ENCODE measurements at places on chromosomes 11 and 22.

DNA sequence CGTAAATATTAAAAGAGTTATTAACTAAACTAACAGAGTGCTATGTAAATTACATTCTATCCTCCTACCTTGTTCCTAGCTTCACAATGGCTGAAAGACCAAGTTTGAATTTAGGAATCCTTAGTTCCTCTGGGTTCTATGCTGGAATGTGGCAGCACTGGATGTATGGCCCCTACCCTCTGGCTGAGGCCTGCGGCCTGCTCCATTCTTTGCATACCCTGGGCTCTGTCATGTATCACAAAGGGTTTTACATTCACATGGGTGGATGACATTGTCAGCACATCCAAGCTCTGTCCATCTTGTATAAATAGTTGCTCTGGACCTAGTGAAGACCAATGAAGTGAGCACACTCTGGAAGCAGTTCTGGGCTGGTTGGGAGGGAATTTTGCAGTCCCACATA lies 54.5 kb downstream of the AASDHPPT start:
- DNase-seq: no peak

DNA sequence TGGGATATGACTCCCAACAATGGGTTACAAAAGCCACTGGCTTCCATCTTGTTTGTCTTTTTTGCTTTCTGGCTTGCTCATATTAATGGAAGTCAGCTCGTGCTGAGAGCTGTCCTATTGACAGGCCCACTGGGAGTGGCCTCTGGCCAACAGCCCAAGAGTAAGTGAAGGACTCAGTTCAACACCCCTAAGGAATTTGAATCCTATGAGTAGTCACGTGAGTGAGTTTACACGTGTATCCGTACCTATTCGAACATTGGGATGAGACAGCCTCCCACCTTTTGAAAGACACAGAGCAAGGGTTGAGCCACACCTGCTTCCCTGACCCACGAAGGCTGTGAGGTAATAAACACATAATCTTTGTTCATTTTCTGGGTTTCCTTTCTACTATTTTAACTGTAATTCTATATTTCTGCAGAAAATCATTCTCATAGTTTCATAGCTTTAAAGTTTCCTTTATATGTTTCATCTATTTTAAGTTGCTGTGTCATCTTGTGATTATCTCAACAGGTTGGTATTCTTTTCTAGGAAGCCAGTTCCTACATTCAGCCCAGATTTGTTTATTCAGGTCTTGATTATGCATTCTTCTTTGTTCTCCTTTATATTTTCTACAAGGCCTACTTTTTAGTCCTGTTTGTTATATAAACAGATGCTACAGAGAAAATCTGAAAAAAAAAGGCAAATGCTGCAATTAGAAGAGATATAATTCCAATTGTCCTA lies 802.3 kb downstream of the CNTN5 start:
- DNase-seq: no peak

GRCh38 chr11:43234881-43235280 lies 76.9 kb upstream of the API5 start:
- DNase-seq: no peak

- DNase-seq: peak; percentile 85
Measured at GRCh38 chr22:38953577-38954413, 3.6 kb upstream of the APOBEC3A start.

- DNase-seq: no peak
Measured at GRCh38 chr11:5368502-5369043, 15.0 kb upstream of the OR51M1 start.

- no peak for DNase-seq
Measured at GRCh38 chr11:125167292-125167953, 2.9 kb downstream of the PKNOX2 start.

- DNase-seq: no peak
Measured at GRCh38 chr11:109106151-109106906, 315.7 kb upstream of the C11orf87 start.

DNA sequence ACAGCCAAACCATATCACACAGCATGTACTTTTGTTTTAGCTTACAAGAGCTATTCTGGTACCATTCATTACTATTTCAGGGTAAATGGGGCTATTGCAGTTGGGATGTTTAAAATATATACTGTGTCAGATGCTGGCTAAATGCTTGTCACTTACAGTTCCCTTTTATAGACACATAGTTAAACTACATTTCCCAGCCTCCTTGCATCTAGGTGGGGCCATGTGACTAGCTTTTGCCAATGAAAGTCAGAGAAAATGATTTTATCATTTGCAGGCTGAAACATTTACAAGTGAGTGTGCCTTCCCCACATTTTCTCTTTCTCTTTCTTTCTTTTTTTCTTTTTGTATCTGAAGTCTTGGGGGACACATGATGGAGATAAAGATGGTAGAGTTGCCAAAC lies 7.8 kb upstream of the IFTAP start:
- DNase-seq: no peak

DNA sequence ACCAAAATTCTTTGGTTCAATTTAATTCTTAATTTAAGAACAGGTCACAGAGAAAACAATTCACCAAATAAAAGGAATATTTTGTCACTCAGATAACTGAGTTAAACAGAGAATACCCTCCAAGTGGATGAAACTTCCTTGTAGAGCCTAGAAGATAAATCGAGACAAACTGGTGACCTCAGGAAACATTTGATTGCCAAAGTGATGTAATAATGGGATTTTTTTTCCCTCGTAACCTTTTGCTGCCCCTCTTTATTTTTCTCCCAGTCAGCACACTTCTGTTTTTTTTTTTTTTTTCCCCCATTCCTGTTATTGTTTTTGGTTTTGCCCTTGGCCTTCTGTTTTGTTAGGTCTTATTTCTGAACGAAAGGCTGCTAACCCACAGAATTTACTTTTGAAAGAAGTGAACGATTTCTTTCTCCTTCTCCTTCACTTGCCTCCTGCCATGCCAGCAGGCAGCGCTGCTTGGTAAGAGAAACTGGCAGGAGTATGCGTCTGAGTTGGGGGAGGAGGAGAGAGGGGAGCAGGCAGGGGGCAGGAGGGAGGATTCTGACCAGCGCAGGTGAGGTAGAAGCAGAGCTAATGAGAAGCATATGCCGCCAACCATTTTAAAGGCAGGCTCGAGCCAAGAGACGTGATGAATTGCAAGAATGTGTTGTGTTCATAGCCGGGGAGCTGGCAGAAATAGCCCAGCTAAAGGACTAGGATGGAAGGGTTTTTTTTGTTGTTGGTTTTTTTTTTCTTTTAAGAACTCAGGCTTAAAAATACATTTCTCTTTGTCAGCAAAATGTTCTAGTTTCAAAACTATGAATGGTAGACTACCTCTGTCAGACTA lies 121.9 kb upstream of the MTMR2 start:
- no peak for DNase-seq

- peak; percentile 74 for DNase-seq
Measured at GRCh38 chr11:12717851-12718291, 43.6 kb downstream of the TEAD1 start.

GRCh38 chr22:43173976-43174720 lies 12.8 kb downstream of the TTLL12 start:
- no peak for DNase-seq

- no peak for DNase-seq
Measured at GRCh38 chr11:12673601-12673923, 659 bp upstream of the TEAD1 start.

GRCh38 chr22:42078469-42079318 lies 806 bp upstream of the SMDT1 start:
- no peak for DNase-seq

DNA sequence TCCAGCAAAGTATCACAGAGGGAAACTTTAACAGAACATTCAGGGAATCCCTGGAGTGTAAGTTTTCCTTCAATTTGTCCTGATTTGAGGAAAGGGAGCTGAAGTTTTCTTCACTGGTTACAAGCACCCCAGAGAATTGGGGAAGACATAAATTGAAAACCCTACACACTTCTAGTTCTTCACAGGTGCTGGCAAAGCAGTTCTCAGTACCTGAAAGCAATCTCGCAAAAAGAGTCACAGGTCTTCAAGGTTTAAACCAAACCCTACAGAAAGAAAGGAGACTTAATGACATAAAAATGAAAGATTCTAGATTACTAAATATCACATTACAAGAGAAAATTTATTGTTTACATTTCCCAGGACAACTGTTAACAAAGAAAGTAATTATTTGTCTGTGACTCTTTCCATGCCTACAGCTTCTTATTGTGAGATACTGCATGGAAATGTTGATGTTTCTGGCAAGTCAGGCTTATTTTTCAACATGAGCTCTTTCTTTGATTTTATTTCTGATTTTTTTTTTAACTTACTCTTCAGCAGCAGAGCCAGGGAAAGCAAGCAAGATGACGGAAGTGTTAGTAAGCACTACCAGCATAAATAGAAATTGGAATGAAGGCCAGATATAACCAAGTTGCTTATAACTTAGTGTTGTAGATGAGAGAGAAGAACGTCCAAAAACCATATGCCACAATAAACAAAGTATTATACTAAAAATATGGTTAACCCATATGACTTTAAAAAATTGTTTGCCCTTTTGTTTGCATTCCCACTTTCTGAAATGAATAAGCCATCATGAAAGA lies 44.1 kb downstream of the FANCF start:
- no peak for DNase-seq

- DNase-seq: no peak
Measured at GRCh38 chr22:38012604-38013072, 28.3 kb upstream of the SOX10 start.

DNA sequence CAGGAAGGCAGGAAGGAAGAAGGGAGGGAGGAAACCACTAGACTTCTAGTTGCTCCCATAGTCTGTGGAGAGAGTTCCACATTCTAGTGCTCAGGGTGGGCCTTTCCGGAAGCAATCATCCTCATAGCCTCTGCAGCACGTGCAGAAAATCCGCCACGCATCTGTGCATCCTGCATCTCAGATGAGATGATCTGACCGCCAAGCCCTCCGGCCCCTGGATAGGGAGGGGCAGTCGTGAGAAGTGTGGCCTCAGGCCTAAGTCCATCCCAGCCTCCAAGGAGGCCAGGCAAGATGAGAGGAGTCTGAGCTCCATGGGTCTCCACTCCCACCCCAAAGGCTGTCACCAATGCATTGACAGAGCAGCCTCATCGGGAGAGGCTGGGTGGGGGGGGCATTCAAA lies 30.4 kb upstream of the IGSF9B start:
- DNase-seq: no peak

GRCh38 chr22:29055192-29055830 lies 6.3 kb downstream of the C22orf31 start:
- DNase-seq: no peak

- no peak for DNase-seq
Measured at GRCh38 chr11:3026803-3027202, 30.4 kb downstream of the CARS1 start.

DNA sequence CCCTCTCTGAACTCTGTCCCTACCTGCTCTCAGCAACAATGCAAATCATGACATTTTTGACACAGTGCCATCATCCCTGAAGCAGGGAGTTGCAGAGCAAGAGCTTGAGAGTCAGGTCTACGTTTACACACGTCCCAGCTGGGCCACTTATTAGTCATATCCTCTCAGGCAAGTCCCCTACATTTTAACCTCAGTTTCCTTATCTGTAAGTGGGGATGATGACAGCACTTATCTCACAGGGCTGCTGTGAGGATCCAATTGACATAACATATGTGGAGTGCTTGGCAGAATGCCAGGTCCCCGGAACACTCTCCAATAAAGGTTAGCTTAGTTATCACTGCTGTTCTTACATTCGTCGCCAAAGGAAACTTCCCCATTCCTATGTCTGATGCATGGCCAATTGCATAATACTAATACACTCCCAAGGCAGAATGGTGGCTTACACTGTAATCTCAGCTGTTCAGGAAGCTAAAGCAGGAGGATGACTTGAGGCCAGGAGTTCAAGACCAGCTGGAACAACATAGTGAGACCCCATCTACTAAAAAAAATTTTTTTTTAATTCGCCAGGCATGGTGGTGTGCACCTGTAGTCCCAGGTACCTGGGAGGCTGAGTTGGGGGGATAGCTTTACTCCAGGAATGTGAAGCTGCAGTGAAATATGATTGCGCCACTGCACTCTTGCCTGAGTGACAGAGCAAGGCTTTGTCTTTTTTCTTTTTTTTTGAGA lies 16.6 kb downstream of the ASCC2 start:
- DNase-seq: peak; percentile 82

GRCh38 chr11:44968510-44968909 lies 17.8 kb upstream of the TP53I11 start:
- DNase-seq: no peak

DNA sequence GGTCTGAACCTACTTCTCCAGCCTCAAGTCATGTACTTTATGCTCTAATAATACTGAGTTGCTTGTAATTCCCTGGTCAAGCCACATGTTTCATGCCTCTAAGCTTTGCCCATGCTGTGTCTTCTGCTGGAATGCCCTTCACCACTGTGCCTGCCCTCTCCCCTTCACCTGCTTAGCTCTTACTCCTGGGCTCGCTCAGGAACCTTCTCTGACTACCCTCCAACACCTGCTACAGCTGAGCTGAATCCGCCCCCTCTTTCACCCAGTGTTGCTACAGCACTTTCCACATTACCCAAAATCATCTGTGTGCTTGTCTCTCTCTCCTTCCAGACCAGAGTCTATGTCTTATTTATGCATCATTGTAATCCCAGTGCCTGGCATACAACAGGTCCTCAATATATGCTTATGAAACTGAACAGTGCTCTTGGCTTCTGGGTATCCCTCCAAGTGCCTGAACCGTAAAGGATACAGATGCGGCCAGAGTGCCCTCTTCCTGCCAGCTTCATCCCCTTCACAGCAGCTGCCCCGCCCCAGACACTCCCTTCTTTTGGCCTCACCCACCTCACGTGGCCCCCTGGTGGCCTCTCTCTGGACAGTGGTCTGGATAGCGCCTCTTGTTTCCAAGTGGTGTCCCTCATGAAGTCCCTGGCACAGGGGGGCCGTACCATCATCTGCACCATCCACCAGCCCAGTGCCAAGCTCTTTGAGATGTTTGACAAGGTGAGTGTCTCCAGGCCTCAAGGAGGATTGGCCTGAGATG lies 7.1 kb downstream of the ABCG4 start:
- no peak for DNase-seq

- no peak for DNase-seq
Measured at GRCh38 chr11:104858882-104859775, 39.1 kb downstream of the CASP12 start.

DNA sequence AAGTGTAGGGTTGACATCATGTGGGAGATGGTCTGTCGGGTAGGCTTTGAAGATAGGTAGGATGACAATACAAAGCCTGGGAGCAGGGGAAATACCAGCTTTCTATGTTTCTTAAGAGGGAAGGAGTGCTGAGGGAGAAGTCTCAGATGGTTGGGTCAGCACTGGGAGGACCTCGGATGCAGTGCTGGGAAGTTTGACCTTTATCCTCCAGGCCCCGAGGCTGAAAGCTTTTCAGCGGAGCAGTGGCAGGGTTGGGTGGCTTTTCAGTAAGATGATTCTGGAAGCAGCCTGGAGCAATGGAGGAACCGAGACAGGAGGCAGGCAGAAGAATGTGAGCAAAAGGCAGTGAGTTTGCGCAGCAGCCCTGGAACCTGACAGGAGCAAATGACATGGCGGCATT lies 43.5 kb upstream of the MYO18B start:
- DNase-seq: no peak

Measured in GM12878 (cell line).